Non-pigmented ciliary epithelial cell (primary cell): ENCODE measurements at places on chromosomes 5 and 9.

DNA sequence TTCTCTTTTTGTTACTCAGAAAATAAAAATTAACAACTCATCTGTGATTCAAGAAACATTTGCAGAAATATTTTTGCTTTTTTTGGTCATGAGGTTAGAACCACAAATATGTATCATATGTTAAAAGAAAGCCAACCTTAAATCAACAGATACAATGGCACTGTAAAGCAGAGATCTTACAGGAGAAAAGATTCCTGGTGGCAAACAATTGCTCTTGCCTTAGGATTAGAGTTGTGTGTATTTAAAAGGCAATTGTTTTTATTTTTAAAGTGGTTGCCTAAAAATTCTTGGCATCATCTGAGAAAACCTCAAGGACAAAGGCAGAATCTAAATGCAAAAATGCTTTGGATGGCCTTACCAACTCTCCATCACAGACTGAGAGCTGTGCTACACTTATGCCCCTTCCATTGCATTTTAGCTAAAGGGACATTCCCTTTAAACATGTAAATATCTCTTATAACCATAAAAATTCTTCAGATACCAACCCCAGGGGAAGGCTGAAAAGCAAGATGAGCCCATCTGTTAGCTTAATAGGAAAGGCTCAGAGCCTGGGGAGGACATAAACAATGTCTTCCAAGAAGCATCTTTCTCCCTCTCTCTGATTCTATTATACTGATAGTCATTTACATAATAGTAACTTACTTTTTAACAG, 100.4 kb downstream of the FAM114A2 start:
- no peak for DNase-seq

DNA sequence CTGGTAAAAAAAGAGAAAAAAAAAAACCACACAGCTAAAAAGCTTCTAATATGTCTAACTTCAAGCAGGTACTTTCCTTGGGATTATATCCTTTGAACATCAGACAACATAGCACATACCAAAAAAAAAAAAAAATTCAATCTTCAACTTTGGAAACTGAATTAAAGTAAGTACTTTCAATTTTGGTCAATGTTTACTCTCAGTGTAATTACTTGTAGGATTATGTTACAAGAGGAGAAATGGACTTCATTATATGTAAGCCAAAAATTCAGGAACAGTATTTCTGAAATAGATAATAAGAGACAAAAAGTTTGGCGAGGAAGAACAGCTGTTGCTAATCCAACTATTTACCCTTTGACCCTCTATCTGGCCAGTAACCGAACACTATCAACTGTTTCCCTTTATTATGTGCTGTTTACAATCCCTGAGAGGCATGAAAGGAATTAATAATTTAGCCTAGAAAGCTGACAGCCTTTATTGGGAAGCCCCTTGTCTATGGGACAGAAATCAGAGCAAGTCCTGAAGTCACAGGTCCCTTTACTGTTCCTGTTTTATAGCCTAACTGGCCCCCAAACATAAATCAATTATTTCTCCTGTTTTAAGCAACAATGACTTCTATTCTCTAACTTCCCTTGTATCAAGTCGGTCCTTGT, 46.6 kb downstream of the NR6A1 start:
- no peak for DNase-seq

- no peak for DNase-seq
These were observed 168.0 kb upstream of the POU5F2 start for GRCh38 chr5:93909356-93909755.

GRCh38 chr5:75275756-75276155, 39.1 kb upstream of the ANKRD31 start:
- no peak for DNase-seq

DNA sequence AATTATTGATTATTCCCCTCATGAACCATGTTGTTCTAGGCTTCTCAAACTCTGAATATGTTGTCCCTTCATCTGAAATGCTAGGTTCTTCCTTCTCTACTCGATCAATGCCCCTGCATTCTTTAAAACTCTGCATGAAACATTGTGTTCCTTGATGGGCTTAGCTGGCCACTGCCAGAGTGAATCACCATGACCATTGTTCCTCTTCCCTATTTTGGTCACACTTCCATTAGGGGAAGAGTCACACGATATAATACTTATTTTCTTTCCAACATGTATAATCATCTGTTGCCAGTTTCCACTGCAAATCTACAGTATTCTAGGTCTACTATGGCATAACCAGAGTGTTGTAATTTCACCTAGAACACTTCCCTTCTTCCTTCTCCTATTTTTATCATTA, 247.9 kb downstream of the TRPM3 start:
- no peak for DNase-seq

GRCh38 chr5:5372930-5373329, 49.5 kb upstream of the ICE1 start:
- DNase-seq = no peak

DNA sequence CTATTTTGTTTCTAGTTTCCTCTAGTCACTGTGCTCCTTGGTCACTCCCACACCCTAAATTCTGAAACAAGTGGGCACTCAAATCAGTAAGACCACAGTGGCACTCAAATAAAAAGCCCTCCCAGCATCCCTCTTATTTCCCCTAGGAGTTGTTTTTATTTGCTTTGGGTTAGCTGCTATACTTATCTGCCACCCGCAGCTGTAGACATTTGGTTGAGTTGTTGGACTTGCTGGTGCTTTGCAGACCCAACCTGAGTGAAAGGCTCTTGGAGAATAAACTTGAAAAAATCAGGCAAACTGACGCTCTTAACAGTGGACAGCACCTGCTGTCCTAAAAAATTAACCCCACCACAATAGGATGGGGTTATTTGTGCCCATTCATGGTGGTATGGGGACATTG, 203.0 kb downstream of the SPATA31A6 start:
- no peak for DNase-seq

DNA sequence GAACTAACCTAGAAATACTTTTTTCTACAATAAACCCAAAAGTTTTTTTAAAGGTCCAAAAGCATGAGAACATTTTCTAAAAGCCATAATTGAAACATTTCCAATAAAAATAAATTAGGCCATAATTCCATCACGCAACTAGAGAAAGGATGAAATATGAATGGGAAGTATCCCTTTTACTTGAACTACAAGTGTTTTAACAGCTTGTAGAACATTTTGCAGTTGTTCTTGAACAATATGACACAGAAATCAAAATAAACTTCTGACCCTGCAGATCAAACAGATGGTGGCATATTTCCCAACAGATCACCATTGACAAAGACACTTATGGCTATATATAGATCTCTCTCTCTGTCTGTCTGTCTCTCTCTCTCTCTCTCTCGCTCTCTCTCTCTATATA, 624.4 kb downstream of the PSAT1 start:
- no peak for DNase-seq

- no peak for DNase-seq
These were observed 2215.5 kb downstream of the MAT2B start for GRCh38 chr5:165720901-165721300.

DNA sequence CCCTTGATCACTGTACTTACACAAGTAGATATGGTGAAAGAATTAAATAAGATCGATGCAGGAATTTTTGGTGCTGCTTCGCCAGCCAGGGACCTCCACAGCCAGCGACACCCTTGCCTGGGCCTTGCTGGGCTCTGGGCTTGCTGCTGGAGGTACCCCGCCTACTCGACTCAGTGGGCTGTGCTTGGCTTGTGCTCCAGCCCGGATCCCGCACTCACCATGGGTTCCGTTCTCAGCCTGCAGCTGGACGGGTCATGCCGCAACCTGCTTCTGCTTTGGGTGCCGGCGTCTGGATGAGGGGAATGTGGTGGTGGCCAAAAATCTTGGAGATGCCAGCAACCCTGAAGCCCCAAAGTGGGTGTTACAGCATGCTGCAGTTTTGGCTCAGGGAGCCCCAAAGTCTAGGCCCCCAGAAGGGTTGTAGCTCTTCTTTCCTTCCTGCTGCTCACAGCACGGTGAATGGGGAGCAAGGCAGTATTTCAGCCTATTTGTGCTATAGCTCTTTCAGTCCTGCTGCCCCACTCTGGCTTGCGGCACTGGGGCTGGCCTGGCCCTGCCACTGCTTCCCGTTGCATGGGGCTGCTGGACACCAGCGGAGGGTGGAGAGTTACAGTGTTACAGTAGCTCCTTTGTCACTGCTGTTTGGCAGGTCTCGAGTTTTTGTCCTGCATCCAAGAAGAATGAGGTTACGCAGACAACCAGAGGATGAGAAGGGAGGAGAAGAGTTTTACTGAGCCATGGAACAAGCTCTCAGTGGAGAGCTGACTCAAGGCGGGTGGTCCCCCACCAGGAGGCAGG, 48.0 kb downstream of the TARS1 start:
- DNase-seq = no peak

DNA sequence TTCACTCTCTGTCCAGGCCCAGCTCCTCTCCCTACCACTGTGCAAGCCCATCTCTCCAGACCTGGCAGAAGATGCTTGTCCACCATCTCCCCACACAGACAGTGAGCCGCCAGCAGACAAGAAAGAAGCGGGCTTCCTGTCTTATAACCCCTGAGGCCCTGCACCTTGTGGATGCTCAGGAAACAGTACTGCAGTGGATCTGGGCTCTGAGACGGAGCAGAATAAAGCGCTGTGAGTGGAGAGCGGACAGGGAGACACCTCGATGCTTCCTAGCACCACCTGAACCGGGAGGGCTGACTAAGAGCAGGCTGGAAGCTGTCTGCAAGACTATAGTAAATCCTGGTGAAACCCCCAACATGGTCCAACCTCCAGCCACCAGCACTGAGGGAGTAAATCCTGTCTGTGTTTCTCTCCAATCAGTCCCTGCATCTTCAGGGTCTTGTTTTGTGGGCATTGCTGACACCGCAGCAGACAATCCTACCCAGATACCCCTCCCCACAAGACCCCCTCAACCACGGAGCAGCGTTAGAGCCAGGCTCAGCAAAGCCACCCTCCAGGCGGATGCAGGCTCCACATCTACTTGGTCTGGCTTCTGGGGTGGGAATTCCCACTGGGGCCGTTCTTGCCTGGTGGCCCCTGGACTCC, 18.7 kb downstream of the ORM2 start:
- DNase-seq = no peak

- no peak for DNase-seq
These were observed 23.1 kb downstream of the IRF1 start for GRCh38 chr5:132467287-132467984.

GRCh38 chr5:140321796-140322195, 18.9 kb upstream of the PFDN1 start:
- no peak for DNase-seq

DNA sequence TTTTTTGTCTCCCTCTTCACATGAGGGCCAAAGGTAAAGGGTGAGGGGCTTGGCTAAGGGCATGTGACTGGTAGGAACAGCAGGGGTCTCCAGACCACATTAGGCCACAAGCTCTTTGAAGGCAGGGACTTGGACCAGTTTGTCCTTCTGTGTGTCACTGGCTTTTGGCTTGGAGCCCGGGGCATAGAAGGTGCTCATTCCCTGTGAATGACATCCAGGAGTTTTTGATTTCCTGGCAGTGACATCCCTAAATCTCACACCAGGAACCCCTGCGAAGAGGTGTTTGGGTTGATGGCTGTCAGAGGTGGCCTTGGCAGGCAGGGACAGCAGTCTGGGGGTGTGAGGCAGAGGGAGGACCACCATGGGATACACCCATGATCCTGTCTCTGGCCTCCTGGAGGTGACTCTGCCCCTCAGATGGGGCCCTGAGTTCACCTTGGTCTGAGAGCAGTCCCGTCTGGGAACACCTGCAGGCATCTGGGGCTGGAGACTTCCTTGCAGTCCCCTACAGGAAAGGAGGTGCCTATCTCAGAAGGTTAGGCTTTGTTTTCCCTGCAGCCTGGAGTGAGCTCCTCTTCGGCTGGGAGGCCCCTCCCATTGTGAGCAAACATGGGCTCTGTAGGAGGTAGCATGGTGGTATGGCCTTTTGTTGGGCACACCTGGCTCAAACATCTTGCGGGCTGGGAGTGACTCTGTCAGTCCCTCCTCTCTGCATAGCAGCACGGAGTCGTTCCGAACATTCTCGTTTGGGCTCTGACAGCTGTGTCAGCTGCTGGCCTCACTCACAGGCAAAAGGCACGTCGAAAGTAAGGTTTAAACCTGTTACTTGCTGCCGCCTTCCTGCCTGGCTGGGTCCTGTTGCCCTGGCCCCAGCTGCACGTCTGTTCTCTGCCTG, 38.6 kb upstream of the PITX1 start:
- DNase-seq = no peak

DNA sequence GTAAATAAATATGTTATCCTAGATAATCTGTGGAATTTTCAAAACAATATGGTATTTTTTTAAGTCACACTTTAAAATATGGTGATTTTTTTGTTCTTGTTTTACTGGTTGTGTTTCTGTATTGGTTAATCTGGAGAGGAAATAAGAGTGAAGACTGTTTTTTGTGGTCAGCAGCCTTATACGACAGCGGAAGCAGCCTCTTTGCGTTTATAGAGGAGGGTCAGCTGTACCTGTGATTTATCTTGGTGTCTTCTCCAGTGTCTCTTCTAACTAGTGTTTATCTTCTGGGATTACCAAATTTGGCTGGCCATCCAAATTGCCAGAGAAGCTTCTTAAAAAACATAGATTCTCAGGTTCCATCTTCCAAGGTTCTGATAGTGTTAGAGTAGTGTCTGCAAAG, 58.7 kb downstream of the ICE1 start:
- no peak for DNase-seq

- no peak for DNase-seq
These were observed 131.2 kb downstream of the HTR4 start for GRCh38 chr5:148523139-148523538.

DNA sequence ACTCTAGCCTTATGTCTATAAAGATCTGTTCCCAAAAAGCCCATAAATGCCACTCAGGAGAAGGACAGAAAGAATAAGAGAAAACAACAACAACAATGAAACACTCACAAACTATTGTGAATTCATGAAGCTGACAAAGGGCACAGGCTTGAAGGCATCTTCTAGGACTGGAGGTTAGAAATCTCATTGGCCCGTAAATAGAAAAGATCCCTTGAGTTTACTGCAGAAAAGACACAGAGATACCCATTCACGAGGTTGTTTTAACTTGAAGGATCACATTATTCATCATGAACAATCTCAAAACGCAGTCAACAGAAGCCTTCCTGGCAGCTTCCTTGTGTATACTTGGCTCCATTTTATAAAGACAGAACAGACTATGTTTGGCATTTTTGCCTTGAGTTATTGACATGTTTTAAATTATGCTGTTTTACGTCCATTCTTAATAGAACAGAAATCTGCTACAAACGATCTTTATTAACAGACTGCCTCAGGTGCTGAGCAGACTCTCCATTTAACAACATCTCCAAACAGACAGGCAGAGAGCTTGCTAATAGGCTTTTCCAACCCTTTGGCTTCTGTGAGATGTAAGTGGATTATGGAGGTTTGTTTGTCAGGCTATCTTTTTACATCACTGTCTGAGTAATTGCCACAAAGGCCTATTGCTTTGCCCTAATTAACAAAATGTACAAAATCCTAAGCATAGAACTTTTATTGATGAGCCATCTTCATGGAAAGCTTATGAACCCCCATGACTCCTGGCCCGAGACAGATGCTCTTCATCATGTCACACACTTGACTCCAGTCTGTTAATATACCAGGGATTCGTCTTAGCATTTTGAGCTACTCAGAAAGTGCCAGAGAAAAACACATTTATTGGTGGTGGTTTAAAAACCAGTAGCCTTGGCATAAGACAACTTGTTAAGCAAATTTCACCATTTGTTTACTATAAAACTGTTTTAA, 735.3 kb upstream of the ZNF608 start:
- DNase-seq = no peak

- DNase-seq = peak; percentile 89
These were observed 73.8 kb downstream of the DAB2IP start for GRCh38 chr9:121725008-121725775.

- DNase-seq = peak; percentile 36
These were observed 12.2 kb upstream of the TMEM252 start for GRCh38 chr9:68552700-68553476.

- DNase-seq = no peak
These were observed 39.9 kb downstream of the FAM114A2 start for GRCh38 chr5:153998768-153999167.

- no peak for DNase-seq
These were observed 254.2 kb upstream of the SLC24A2 start for GRCh38 chr9:20043035-20043434.
